ENCODE measurements at places on chromosomes 5 and 9.

- DNase-seq: no peak
Measured at GRCh38 chr9:77829420-77829819, 181.3 kb upstream of the GNA14 start.

DNA sequence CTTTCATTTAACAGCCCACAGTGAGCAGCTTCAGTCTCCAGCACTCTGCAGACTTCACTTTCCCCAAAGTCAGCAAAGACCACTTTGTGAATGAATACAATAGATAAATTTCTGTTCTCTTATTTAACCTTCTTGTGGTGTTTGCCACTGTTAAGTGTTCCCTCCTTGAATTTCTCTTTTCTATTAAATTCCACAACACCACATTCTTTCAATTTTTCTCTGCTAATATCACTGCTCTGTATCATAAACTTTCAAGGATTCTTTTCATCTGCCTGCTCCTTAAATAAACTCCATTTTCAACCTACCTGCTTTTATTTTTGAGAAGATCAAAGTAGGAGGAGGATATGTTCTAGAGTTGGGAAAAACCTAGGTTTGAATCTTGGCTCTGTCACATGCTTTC, 739.5 kb upstream of the GRAMD2B start:
- no peak for DNase-seq

GRCh38 chr9:133421615-133422542, at the start of gene ADAMTS13:
ADAMTS13 (plus strand) TSS chr9:133422367; CDS start chr9:133422444, 77 bp downstream.
- DNase-seq: peak; percentile 50

DNA sequence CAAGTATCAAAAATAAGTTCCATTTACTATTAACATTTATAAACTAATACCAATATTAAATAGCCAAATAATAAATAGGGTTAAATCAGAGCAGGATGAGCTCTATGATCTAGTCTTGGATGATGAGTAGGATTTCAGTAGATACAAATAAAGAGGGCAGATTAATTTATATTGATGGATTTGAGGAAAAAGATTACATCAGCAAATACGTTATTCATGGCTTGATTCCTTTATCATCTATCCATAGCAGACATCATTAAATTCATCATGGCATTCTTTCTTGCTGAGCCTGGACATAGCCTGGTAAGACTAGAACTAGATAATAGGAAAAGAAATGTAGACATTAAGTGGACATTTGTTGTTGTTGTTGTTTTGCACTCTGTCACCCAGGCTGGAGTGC, 13.4 kb upstream of the MSMP start:
- no peak for DNase-seq

DNA sequence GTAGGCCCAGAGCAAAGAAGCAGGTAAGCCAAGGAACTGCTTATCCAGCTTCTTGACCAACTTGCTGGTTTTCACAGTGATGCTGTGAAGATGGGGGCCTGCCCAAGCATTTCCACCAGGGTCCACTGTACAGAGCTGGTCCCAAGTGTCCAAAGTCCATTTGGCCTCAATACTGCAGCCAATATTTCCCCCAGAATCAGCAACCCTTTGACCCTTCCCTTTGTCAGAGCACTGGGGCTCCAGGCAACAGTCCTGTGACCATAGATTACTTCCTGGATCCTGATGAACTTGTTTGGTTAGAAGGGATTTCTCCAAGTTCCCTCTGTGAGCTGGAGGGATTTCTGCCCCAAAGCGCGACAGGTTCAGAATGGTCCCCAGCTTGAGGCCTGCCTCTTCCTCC, 26.3 kb downstream of the FAXDC2 start:
- no peak for DNase-seq

DNA sequence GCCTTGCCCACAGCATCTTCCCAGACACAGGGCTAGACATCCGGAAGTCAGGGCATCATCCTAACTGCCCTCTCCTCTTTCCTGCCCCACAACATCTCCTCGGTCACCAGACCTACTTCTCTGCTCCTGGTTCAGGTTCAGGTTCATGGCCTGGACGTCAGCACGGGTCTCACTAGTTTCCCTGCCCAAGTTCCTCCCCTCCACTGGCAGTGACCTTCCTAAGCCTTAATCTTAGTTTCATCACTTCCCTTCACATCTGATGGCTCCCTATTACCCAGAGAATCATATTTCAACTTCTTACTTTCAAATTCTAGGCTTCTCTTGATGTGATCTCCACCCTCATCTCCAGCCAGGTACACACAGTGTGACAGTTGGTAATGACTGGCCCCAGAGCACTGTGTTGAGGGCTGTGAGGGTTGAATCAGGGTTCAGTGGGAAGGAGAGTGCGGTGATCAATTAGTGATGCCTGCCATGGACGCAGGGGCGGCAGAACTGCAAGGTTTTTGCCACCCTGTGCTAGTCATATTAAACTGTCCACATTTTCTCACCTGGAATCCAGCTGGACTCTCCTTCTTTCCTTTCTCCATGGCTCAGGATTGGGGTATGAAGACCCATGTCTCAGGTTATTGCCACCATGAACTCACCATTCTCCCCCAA, 34.3 kb upstream of the CRB2 start:
- no peak for DNase-seq

- no peak for DNase-seq
Measured at GRCh38 chr5:164224236-164224635, 718.8 kb downstream of the MAT2B start.

GRCh38 chr9:4371108-4371507, 71.2 kb upstream of the GLIS3 start:
- no peak for DNase-seq

- DNase-seq: no peak
Measured at GRCh38 chr9:19246891-19247290, 16.4 kb downstream of the DENND4C start.

DNA sequence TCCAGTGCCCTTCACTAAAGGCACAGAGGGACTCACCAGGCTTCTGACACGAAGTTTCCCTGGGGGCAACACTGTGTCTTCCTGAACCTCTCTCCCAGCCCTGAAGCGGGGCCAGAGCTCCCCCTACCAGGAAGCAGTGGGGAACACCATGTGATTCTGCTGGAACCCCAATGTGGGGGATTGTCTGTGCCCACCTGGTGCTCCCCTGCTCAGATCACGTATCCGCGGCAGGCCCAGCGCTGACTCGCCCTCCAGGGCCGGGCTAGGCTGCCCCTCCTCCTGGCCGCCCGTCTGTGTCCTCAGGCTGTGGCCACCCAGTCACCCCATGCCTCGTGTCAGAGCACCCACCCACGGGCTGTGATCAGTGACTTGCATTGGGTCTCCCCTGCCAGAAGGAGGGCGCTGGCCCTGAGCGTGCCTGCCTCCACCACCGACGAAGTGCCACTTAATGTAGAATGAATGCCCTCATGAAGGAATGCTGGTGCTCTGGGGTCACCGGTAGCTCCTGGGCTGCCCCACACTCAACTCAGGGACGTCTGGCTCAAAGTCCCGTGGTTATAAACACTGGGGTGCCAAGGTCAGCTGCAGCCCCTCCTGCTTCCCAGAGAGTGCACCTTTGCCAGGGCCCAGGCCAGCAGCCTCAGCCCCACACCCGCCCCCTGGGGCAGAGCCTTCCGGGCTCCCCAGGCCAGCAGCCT, 22.1 kb downstream of the SARDH start:
- DNase-seq: peak; percentile 59

DNA sequence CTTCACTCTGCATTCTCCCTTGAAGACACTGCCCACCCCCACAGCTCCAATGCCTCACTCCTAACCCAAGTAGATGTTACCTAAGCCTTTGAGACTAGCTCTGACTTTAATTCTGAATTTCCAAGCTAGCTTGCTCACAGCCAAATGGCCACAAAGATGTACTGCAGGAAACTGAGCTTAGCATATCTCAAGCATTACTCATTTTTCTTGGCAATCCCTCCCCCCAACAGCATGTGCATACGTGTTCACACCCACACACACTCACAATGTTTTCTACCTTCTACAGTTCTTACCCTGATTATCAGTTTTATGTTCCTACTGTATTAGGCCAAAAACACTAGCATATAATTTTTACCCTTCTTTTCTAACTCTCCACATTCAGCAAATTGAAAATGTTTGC, 13.7 kb upstream of the GRIA1 start:
- DNase-seq: peak; percentile 5

DNA sequence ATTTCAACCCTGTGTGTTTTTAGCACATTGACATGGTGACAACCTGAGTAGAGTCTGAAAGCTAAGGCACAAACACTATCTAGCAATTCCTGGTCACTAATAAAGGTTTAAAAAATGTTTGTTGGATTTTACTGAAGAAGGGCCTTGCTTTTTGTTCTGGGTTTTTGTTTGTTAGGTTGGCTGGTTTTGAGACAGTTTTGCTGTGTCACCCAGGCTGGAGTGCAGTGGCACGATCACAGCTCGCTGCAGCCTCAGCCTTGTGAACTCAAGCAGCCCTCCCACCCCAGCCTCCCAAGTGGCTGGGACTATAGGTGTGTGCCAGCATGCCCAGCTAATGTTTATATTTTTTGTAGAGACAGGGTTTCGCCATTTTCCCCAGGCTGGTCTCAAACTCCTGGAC, 39.0 kb downstream of the PRKACG start:
- no peak for DNase-seq
